ENCODE measurements at places on chromosomes 5 and 9.
A peak's percentile ranks its signal among the peaks of the same experiment; 100 is the strongest.

DNA sequence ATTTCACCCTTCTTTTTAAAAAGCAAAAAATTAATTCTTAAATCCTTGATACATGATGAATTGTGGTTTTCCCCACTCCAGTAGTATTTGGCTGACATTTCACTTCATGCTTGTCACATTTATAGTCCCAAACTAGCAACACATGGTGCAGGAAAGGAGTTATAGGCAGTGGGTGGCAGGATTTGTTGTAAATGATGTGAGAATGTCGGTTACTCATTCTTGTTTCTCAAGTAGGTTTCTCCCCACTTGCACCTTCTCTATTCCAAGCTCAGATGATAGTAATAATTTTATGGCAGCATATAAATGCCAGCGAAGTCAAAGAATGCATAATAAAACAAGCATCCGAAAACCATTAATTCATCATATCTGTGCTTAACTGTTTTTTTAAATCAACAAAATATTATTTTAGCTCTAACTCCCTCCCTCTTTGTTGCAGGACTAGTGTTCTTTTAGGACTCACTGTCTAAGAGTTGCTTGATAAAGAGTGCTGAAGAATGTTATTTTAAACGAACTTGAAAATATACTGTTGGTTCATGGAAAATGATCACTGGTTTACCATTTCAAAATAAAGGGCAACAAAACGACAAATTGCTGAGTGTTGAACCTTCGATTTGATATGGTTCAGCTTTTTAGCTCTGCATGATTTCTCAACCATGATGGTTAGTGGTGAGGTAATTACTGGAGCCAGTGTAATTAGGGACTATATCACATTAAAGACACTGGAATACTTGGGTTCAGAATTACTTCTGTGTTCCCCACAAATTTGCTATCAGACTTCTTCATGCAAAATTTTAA is 88.1 kb upstream of the ADAMTSL1 start:
- no peak for DNase-seq

- DNase-seq, result no peak
These were observed 791 bp upstream of the GPR150 start for GRCh38 chr5:95619096-95619495.

DNA sequence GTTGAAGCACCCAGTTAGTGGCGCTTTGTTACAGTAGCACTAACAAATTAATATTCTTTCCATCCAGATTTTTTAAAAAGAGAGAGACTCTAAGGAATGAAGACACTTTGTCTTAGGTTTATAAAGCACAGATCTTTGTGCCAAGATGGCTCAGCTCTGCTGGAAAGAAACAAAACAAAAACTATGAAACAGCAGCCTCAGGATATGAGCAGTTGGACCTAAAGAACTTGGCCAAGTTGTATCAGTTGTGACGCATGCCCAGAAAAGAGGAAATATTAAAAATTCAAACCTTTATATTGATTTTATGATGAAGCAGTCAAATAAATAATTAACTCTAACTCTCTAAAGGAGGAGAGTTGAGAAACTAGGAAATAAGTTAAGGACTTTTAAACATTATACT is 427.2 kb downstream of the SPOCK1 start:
- DNase-seq, result no peak

DNA sequence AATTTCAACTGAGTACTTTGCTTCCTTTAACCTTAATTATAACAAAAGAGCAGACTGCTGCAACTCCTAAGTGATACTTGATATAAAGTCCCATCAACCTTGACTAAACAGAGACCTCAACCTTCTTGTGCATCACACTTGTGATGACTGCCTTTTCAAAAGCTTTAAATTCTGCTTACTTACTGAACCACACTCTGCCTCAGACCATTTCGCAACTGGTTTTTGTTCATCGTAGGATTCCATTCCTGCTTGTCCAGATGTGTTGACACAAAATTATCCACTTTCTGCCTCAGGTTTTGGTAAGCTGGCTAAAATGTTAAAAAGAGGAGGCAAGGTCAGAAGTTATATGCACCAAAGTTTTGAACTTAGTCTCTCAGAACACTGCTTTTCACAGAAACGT is 3.5 kb downstream of the BOD1 start:
- DNase-seq, result no peak

GRCh38 chr5:177431317-177432142 is 5.1 kb downstream of the GRK6 start:
- DNase-seq, result peak; percentile 33

DNA sequence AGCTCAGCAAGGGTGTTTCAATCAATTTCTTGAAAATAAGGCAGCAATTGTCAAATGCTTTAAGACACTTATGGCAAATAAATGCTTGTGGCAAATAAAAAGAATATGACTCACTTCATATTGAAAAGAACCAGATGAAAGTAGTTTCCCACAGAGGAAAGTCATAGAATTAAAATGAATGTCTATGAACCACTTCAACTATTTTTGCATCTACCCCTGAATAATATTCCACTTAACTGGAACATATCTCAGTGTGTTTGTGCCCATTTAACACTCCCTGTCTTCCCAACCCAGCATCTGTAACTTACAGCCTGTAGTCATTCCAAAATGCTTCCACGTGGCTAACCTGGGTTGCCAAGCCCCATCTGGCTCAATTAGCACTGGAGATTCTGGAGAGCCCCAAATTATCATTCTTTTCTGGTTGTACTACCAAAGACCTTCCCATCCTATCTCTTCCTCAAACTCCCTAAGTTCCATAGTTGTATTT is 84.7 kb downstream of the FEM1C start:
- no peak for DNase-seq

Data from inflammatory macrophage treated with lipopolysaccharide for 4 hours (primary cell).